Stromal cell of bone marrow (primary cell): ENCODE measurements at places on chromosomes 16 and 17.

DNA sequence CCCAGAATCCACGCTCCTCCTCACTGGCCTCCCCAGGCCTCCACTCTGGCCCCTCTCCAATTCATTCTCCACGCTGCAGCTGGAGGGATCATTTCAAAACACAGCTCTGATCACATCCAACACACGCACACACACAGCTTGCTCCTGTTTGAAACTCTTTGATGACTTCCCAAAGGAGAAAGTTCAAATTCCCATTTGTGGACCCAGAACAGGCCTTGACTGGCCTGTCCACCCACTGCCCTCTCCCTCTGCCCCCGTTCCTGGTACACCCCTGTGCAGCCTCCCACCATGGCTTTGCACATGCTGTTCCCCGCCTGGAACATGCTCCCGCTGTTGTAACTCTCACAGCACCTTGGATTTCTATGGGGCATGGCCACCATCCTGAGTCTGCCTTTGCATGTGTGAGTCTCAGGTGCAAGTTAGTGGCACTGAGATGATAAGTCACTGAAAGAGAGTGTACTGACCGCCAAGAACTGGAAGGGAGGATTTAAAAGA lies 100.0 kb downstream of the GSG1L start:
- no peak for DNase-seq

DNA sequence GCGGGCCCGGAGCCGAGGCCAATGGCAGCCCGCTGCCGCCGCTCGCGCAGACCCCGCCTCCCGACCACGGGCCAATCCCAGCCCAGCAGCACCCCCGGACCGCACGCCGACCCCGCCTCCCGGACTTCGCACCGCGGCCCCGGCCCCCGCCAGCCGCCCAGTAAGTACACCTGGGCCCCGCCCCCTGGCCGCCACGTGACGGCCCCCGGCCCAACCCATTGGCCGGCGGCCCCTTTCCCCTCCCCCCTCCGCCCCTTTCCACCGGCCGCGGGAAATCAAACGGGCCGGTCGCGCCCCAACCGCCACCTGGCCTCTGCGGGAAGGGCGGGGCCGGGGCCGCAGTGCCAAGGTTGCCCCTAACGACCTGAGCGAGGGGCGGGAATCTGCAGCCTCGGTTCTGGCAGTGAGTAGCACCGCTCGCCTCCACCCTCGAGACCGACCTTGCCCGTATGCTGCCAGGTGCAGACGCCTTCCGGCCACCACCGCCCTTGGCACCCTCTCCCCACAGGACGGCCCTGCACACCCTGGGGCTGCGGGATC lies at the start of gene YBX2:
TSS of gene YBX2 (minus strand) at position 26 of the 540 bp plus-strand sequence. CDS start 139 bp downstream, outside the sequence.
- no peak for DNase-seq

DNA sequence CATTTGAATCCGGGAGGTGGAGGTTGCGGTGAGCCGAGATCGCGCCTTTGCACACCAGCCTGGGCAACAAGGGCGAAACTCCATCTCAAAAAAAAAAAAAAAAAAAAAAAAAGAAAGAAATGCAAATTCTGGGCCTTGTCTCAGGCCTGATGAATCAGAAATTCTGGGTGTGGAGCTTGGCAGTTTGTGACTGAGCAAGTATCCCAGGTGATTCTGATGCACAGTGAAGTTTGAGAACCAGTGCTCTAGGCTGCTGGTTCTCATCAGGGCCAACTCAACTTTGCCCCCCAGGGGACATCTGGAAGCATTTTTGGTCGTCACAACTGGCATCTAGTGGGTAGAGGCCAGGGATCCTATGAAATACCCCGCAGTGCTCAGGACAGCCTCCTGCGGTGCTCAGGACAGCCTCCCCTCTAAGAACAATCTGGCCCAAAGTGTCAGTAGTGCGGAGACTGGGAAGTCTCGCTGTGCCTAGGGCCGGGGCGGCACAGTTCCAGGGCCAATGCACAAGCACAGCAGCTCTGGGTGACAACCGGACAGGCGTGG lies 55.9 kb downstream of the SDK2 start:
- no peak for DNase-seq

DNA sequence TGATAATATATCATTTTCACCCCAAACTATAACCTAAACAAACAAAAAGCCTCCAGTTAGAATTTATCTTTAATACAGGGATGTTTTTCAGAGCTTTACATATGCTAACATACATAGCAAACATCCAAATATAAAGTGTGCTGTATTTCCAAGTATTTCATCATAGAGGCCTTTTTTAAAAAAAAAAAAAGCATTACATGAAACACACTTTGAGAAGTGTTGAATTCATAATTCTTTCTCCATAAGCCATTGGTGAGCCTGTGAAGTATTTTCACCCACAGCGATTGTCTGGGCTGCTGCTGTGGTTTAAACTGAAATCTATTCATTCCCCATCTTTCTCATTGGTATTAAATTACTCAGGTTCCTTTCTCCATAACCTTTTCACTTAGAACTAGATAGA lies 503.4 kb upstream of the CDH8 start:
- DNase-seq, result no peak

DNA sequence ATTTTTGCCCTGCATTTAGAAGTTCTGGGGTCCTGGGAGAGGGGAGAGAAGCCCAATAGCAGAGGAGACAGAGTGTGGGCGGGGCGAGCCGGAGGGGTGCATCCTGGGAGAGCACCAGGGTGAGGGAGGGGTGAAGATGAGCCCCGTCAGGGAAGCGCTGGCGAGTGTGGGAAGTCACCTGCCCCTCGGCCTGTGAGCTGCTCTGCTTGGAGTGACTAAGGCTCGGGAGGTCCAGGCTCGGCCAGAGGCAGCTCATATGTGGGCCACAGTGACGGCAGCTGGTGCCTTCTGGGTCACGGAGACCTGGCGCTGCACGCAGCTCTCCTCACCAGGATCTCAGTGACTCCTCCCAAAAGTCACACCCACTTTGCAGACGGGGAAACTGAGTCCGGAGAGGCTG lies 1.1 kb downstream of the ZG16B start:
- no peak for DNase-seq
